ENCODE measurements at places on chromosomes 1 and 21.

DNA sequence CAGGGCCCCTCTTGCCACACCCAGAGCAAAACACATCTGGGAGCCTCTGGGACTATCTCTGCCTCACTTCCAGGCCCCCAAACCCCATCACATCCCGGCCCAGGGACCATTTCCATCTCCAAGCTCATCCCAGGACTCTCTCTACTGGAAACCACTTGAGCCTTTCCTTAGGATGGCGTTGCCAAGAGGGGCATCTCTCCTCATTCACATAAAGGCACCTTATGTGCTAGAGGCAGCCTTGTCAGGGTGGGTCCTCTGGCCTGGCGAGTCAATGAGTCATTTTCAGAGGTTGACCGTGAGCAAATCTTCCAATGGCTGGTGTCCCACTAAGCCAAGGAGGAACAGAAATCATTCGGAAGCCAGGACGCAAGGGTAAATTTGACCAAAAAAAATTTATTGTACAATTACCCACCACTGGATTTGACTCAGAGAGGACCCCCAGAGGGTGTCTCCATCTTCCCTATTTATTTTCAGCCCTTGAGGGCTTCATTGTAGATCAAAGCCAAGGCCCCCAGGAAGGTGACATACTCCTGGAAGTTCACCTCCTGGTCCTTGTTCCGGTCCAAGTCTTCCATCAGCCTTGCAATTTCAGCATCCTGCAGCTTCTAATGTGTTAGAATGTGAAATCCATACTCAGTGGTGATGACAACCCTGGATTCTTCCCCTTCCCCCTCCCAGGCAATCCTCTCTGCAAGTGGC is 1.4 kb downstream of the S100A6 start:
- DNase-seq, result no peak

DNA sequence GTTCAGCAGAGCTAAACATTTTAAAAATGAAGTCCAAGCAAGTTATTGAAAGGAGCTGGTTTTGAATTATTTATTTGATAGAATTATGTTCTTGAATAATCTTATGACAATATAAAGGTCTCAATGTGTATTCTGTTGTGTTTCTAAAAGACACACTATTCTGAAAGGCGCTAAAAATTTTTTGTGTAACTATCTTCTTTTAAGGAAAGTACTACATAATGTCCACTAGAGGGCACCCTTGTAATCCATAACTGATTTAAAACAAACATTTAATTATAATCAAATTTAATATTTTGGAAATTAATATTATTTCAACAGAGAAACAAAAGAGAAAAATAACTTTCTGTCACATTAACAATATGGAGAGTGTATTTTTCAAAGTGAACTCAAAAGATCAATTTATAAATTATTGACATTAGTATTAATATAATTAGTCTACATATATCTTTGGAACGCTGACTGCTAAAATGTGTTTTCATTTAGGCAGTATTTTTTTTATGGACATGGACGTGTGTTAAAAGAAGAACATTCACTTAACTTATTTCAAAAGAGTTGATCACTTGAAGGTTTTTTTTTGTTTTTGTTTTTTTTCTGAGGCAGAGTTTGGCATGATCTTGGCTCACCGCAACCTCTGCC is 248.4 kb downstream of the DENND1B start:
- DNase-seq, result no peak

- DNase-seq, result no peak
These were observed 2.7 kb upstream of the CD5L start for GRCh38 chr1:157844089-157844830.

- no peak for DNase-seq
These were observed 76.8 kb upstream of the AKT3 start for GRCh38 chr1:243926803-243927245.

GRCh38 chr1:46412893-46413595 is 18.9 kb downstream of the FAAH start:
- DNase-seq, result no peak

- DNase-seq, result no peak
These were observed 380.6 kb downstream of the SIPA1L2 start for GRCh38 chr1:232249339-232249738.

DNA sequence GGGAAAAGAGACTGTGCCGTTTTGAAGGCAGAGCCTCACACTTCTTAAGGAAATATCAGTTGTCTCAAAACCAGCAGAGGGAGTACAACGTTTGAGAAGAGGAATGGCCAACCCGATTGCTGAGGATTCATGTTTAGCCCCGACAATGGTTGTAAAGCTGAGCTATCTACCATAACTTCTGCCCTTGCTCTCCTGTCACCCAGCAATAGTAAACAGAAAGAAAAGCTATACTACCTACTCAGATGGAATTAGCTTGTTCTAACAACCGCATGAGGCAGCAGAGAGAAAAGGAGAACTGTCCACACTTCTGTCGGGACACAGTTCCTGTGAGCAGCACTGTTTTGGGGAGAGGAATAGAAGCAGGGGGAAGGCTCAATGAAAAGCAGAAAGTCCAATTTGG is 91.2 kb downstream of the SLC45A1 start:
- no peak for DNase-seq

DNA sequence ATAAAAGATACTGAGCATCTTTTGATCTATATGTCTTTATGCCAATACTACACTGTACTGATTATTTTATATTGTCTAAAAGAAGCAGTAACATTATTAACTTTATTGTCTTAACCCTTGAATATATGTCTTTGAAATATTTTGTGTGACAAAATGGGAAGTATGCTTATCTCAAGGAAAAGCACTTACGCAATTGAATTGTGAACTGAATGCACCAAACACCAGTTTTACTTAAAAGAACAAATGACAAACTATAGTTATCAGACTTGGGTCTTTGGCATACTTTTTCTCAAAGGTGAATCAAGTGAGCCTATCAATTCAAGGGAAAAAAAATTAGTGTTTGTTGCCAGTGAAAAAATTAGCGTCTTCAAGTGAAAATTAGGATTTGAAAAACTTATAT is 9.2 kb upstream of the SLC6A9 start:
- DNase-seq, result no peak

DNA sequence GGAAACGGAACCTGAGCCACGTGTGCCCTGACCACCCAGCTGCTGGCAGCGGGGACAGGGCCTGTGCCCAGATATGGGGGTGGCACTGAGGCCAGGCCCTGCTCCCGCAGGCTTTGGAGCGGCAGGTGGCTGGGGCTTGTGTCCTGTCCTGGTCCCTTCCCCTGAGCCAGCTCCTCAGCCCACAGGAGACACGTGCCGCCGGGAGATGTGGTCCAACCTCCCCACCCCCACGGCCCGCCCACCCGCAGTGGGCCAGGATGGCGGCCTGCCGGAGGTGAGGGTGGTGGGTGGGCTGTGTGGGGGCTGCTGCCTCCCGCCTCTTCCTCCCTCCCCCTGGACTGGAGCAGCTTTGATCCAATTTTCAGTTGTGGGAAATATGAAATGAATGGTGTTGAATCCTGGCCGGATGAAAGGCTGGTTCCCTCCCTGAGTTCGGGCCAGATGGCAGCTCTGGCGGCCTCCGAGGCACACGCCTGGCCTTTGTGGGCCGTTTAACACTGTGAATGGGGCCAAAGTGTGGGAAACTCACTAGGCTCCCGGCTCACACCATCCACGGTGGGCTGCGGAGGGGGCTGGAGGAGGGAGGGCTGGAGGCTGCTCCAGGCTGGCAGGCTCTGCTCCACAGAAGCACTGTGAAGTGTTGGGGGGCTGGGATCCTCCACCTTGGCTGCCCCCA is 2.6 kb upstream of the HES5 start:
- no peak for DNase-seq

DNA sequence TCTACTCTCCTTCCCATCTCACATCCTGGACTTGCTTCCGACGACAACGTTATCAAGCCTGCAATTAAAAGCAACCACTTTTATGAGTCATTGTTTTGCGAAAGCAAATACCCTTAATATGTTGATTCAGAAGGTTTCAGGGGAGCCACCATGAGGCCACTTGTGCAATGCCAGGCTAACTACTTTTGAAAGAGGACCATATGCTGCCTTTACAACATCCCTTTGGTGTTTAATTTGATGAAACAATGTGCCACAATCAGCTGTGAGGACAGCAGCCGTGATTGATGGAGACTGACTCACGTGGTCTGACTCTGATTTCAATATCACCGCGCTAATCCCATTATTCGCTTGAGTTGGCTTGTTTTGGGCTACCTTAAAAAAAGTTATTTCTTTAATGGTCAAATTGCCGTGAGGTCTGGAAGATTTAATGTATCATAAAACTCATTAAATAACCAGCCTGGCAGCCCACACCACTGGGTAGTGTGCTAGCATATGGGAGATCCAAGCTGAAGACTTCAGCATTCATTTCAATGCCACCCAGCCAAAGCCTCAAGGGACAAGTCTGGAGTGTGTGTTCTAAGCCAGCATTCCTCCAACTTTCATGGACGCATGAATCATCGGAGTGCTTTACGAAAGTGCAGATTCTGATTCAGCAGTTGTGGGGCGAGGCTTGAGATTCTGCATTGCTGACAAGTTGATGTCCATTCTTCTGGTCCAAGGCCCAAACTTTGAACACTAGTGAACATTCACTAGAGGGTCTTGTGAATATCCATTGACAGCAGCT is 73.3 kb upstream of the PAXBP1 start:
- DNase-seq, result no peak

DNA sequence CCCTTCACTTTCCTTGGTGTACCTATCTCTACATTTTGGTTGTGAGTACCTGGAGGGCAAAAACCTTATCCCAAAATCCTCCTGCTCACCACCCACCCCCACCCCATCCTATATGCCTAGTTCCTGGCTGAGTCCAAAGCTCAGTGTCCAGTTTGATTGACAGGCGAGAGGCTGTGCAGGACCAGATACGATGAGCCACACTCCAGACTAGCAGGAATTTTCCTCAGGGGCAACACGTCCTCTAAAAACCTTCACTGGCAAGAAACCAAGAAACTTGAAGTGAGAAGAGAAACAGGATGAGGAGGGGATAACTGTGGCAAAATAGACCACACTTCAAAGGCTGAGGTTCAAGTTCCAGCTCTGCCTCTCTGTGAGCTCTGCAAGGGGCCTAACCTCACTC is 1.1 kb upstream of the SLAMF8 start:
- no peak for DNase-seq

GRCh38 chr1:218538341-218538740 is 193.2 kb downstream of the TGFB2 start:
- DNase-seq, result no peak

GRCh38 chr21:46477765-46478164 is 19.1 kb downstream of the DIP2A start:
- no peak for DNase-seq

GRCh38 chr1:215887627-215888026 is 320.5 kb downstream of the KCTD3 start:
- no peak for DNase-seq

GRCh38 chr1:213623064-213623581 is 364.6 kb upstream of the PROX1 start:
- DNase-seq, result no peak

- DNase-seq, result no peak
These were observed 31.5 kb downstream of the CHD5 start for GRCh38 chr1:6148497-6149241.

- no peak for DNase-seq
These were observed 543.6 kb upstream of the B3GALT2 start for GRCh38 chr1:193730017-193730416.

- DNase-seq, result no peak
These were observed 11.2 kb upstream of the VPS45 start for GRCh38 chr1:150056407-150056806.

DNA sequence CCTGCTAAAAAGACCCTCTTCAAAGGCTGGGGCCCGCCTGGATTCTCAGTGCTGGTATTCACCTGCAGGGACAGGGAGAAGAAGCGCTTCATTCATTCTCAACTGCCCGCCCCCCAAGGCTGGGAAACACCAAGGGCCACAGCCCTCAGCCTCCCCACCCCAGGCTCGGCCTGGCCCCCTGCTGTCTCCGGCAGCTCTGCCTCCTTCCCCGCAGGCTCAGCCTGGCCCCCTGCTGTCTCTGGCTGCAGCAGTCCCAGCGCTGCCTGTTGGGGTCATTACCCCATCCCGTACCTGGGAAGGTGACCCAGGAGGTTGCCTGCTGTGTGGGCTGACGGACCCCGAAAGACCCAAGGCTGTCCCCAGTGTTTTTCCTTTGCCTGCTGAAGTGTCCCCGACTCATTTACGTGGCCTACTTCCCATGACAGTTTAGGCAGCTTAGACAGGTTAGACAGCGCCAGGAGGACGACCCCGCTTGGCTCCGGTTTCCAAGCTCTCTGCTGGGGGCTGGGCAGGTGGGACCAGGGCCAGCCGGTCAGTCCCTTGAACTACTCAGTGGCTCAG is 22.9 kb upstream of the CLSTN1 start:
- DNase-seq, result no peak

DNA sequence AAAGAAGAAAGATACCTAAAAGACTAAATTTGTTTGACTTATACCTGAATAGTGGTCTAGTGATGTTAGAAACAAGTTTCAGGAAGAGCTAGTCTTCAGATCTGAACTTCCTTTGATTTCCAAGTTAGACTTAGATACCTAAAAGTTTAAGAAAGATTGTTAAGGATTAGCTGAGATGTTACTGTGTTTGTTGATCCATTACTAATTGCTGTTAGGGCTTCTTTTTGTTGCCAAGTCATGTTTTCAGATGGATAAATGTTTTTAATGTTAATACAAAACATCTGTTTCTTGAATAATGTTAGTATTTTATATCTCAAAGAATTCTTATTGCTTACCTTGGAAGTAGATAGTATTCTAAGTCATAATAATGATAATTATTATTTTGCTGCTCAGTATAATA is 11.6 kb downstream of the GNAI3 start:
- DNase-seq, result no peak

DNA sequence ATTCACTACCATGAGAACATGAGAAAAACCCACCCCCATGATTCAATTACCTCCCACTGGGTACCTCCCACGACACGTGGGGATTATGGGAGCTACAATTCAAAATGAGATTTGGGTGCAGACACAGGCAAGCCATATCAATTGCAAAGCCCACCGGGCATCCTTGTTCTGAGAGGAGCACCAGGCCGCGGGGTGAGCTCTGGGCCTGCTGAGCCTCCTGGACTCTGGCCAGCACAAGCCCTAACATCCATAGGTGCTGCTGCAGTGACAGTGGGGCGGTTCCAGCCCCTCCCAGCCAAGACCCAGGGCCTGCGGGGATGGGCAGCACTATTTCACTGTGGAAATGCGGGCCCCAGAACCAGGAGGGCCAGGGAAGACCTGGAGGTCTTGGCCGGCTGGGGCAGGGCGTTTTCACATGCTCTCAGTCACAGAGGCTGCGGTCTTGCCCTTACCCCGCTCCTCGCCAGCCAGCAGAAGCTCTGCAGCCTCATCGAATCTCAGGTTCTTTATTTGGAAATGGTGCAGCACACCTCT is 103.8 kb downstream of the PCBP3 start:
- DNase-seq, result no peak
